Activated CD8-positive, alpha-beta T cell treated with anti-CD3 and anti-CD28 coated beads, Interleukin-2, amount 10 ng/mL, durations not matched to agents 7 days and 5 days (primary cell): ENCODE measurements at places on chromosomes 7 and 10.

DNA sequence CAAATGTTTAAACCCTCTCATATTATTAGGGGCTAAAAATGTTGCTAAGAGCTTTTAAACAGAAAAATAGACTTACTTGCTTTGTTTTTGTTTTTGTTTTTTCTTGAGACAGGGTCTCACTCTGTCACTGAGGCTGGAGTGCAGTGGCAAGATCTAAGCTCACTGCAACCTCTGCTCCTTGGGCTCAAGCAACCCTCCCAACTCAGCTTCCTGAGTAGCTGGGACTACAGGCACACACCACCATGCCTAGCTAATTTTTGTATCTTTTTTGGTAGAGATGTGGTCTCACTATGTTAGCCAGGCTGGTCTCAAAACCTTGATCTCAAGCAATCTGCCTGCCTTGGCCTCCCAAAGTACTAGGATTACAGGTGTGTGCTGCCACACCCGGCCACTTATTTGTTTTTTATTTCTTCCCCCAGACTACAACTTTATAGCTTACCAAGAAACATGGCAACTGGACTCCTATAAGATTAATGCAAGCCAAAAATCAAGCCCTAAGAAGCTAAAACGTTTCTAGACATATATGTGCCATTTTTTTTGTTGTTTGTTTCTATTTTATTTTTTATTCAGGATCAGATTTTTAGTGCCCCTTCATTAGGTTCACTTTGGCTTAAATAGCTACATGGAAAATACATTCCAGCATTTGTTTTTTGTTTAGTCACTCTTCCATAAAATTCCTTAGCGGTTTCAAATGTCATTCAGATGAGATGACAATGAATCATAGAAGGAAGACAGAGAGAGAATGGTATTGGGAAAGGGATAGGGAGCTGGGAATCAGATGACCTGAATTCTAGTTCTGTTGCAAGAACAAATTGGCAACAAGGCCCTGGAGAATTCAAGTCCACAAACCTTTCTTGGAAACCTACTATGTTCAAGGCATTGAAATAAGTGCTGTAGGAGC, 163.4 kb upstream of the MKLN1 start:
- H3K27me3 ChIP-seq: peaks cover 3% of the 10 kb centered on the region
- no peak for DNase-seq
- no peaks in the 10 kb centered on the region for H3K36me3 ChIP-seq

DNA sequence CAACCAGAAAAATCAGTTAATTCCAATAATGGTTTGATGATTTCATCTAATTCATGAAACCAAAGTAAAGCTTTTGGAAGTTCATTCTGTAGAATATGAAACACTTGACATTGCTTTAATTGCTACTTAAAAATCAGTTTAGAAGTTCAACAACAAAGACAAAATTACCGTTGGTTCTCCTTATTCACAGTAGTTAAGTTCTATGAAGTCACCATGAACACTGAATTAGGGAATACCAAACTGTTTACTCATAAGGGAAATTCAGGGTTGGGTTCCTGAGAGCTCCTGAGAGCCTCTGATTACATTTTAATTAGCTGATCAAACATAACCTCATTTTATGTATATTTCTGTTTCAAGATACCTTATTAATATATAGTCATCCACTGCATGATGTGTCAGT, 46.2 kb downstream of the ZNF438 start:
- H3K4me1 ChIP-seq: peaks cover 9% of the 10 kb centered on the region
- H3K27me3 ChIP-seq: no peaks in the 10 kb centered on the region
- no peak overlapping the region for H3K4me3 ChIP-seq
- H3K36me3 ChIP-seq: peaks cover 7% of the 10 kb centered on the region

DNA sequence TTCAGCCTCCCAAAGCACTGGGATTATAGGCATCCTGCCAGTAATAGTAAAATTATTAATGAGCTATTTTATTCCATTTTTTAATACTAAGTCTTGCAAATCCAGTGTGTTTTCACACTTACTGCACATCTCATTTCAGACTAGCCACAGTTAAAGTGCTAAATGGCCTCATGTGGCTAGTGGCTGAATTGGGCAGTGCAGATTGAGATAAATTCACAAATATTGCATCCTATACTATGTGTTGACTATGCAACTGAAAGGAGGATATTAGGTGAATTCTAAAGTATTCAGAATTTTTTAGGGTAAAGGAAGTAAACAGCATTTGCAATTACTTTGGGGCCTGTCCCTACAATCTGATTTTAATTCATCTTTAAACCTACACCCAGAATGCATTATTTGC, 10.2 kb downstream of the APBB1IP start:
- peak overlapping the region; percentile 90 for H3K27ac ChIP-seq
- no peaks in the 10 kb centered on the region for H3K27me3 ChIP-seq
- DNase-seq: no peak
- H3K4me1 ChIP-seq: peaks cover 84% of the 10 kb centered on the region
- H3K36me3 ChIP-seq: peaks cover 74% of the 10 kb centered on the region

- peaks cover 3% of the 10 kb centered on the region for H3K27me3 ChIP-seq
- peak overlapping the region; percentile 2 for H3K27ac ChIP-seq
- no peaks in the 10 kb centered on the region for H3K36me3 ChIP-seq
- H3K4me1 ChIP-seq: peaks cover 17% of the 10 kb centered on the region
Observed at GRCh38 chr10:70758757-70759514, 26.2 kb downstream of the TBATA start.

- peak overlapping the region; percentile 90 for H3K27ac ChIP-seq
- H3K4me3 ChIP-seq: peak overlapping the region; percentile 88
- no peaks in the 10 kb centered on the region for H3K27me3 ChIP-seq
- H3K4me1 ChIP-seq: peaks cover 46% of the 10 kb centered on the region
- no peak for DNase-seq
- peaks cover 68% of the 10 kb centered on the region for H3K36me3 ChIP-seq
Observed at GRCh38 chr7:150569245-150569955, 2.2 kb downstream of the GIMAP4 start.

GRCh38 chr7:101410743-101411507, 48.2 kb downstream of the COL26A1 start:
- peaks cover 2% of the 10 kb centered on the region for H3K36me3 ChIP-seq
- peaks cover 3% of the 10 kb centered on the region for H3K27me3 ChIP-seq
- peak overlapping the region; percentile 44 for H3K27ac ChIP-seq
- DNase-seq: peak; percentile 50
- H3K4me1 ChIP-seq: peaks cover 12% of the 10 kb centered on the region
- H3K4me3 ChIP-seq: no peak overlapping the region

DNA sequence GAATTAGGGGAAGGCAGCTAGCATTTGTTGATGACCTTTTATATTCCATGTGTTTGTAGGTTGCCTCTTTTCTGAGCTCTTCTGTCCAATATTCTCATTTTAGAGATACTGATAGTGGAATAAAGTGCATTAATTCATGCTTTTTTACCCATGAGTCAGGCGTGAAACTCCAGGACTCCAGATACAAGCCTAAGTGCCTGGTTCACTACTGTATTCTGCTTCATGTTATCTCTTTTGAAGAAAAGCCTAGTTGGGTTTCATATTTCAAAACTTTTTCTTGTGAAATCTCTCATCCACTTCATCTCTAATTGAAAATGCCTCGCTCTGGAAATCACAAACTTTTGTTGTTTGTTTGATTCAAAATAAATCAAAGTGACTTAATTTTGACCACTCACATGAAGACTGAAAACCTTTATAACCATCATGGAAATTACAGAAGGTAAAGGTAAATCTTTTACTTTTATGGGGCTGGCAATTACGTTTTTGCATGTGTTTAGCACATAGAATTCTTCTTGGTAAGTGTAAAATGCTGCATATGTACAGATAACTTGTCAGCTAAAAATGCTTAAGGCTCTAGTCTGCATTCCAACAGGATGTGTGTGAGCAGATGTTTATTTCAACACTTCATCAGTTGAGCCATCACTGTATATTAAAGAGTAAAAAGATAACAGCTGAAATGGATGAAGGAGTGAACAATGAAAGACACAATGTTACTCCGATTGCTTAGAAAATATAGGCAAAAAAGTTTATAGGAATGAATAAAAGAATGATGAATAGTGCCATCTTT, 961.8 kb upstream of the CELF2 start:
- H3K36me3 ChIP-seq: no peaks in the 10 kb centered on the region
- no peaks in the 10 kb centered on the region for H3K4me1 ChIP-seq
- no peak overlapping the region for H3K27ac ChIP-seq
- DNase-seq: no peak
- no peak overlapping the region for H3K4me3 ChIP-seq

DNA sequence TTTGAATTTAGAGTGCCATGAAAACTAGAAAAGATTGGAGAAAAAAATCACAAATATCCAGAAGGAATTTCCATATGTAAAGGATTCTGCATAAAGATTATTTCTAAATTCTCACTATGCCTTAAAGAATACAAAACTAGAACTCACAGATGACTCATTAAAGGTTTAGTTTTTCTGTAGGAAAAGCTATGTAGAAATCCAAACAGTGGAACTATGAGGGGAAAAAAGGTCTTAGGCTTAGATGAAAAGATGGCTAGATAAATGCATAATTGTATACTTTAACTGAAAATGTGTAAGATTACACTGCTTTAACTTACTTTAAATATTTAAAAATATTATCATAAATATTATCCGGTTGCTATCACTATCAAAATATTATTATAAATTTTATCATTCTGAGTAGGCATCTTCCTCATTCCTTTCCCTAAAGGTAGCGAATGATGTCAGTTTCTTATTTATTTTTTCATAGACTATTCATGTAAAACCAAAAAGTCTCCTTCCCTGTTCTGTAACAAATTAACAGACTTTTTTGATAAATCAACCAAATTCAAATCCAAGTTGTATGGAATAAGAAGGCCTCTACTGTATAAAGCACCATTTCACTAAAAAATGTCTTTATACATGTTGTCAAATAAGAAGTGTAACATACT, 69.1 kb upstream of the COMTD1 start:
- peaks cover 2% of the 10 kb centered on the region for H3K36me3 ChIP-seq
- peaks cover 2% of the 10 kb centered on the region for H3K27me3 ChIP-seq
- DNase-seq: no peak
- no peak overlapping the region for H3K4me3 ChIP-seq
- H3K4me1 ChIP-seq: peaks cover 8% of the 10 kb centered on the region
- H3K27ac ChIP-seq: no peak overlapping the region

- H3K36me3 ChIP-seq: no peaks in the 10 kb centered on the region
- no peak for DNase-seq
- H3K4me3 ChIP-seq: no peak overlapping the region
- no peak overlapping the region for H3K27ac ChIP-seq
- H3K4me1 ChIP-seq: no peaks in the 10 kb centered on the region
- H3K27me3 ChIP-seq: peaks cover 6% of the 10 kb centered on the region
Observed at GRCh38 chr7:143188994-143189393, 5.8 kb downstream of the TAS2R39 start.

DNA sequence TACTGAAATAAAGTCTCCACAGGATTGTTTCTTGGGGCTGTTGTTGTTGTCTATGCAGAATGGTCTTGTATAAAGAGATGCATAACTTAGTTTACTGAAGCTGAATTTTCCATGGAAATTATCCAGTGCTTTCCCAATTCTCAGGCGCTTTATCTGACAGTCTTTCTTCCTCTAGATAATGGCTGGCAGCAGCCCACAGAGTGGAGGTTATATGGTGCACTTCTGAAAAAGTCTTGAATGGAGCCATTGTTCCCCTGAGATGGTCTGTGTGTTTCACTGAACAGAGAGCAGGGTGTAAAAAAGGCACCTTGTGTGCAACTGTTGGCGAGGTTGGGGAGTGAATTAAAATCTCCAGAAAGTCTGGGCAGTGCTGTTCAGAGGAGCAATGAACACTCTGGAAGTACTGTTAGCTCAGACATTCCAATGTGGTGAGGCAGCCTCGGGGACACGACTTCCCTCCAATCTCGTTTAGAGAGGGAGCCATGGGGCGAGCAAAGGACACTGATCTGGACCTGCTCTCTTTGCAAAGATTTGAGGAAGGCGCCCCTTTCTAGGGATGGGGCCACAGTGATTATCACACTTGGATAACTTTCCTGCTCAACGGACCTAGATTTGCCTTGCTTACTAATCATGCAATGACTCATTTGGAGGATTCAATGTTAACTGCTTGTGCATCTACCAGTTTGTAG, 2.0 kb upstream of the PLCE1 start:
- H3K4me3 ChIP-seq: no peak overlapping the region
- H3K4me1 ChIP-seq: no peaks in the 10 kb centered on the region
- H3K27me3 ChIP-seq: peaks cover 46% of the 10 kb centered on the region
- peaks cover 2% of the 10 kb centered on the region for H3K36me3 ChIP-seq
- no peak for DNase-seq
- H3K27ac ChIP-seq: no peak overlapping the region

DNA sequence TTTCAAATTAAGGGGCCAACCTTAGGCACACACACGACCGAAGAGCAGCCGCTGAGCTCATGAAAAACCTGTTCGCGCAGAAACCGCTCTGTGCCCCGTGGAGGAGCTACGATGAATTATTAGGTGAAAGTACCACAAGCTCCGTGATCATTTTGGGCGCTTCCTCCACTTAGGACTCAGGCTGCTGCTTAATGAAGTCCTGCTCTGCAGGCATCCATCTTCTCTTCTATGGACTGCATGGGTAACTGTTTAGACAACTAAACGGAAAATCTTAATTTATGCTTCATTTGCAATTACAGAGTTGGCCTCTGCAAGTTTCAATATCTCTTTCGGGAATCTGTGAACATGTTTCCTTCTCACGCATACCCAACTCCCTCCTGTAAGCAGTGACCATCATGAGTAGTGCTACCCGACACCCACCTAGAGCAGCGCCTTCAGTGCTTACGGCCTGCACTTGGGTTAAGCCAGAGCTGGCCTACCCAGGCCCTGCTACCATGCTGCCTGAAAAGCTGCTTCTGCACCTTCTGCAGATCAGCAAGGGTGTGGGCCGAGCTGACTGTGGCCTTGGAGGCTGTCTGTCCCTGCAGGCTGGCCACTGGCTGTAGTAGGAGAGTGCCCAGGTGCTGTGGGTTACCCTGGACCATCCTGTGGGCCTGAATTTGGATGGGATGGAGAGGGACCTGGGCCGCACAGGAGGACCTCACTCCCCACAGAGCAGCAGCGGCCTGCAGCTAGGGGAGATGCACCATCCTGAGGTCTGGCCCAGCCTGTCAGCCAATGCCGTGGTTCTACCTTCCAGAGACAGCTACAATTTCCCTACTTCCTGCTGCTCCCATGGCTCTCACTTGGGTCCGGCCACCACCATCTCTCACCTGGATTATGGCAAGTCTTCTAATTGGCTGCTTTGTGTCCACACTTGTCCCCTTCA, 36.0 kb downstream of the GNA12 start:
- DNase-seq: no peak
- H3K4me3 ChIP-seq: no peak overlapping the region
- no peaks in the 10 kb centered on the region for H3K4me1 ChIP-seq
- no peaks in the 10 kb centered on the region for H3K36me3 ChIP-seq

GRCh38 chr7:137231167-137231566, 112.4 kb downstream of the PTN start:
- no peaks in the 10 kb centered on the region for H3K4me1 ChIP-seq
- no peaks in the 10 kb centered on the region for H3K36me3 ChIP-seq
- H3K27me3 ChIP-seq: no peaks in the 10 kb centered on the region
- no peak overlapping the region for H3K27ac ChIP-seq
- no peak overlapping the region for H3K4me3 ChIP-seq

GRCh38 chr10:100743626-100744135, 1.7 kb upstream of the PAX2 start:
- peaks cover 83% of the 10 kb centered on the region for H3K27me3 ChIP-seq
- no peak overlapping the region for H3K4me3 ChIP-seq
- no peaks in the 10 kb centered on the region for H3K36me3 ChIP-seq
- no peak overlapping the region for H3K27ac ChIP-seq
- peaks cover 26% of the 10 kb centered on the region for H3K4me1 ChIP-seq
